ENCODE measurements at places on chromosomes 2 and 18.

- DNase-seq: no peak
Observed at GRCh38 chr2:179443180-179443579, 178.5 kb upstream of the SESTD1 start.

DNA sequence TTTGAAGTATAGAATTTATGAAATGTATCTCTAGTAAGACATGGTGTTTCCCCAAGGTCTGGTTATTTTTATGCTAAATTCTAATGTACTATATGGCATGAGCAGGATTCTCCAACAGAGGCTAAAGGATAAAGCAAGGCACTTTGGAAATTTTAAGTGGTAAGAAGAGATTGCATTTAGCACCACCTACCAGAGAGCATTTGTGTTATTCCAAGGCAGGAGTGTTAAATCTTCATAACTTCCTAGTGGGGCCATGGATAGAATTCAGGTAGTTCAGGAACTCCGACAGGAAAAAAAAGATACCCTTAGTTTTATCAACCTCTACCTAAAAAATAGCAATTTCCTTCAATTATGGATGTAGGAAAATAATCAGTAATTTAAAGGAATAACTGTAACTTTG, 497.4 kb upstream of the CRIM1 start:
- DNase-seq: no peak

DNA sequence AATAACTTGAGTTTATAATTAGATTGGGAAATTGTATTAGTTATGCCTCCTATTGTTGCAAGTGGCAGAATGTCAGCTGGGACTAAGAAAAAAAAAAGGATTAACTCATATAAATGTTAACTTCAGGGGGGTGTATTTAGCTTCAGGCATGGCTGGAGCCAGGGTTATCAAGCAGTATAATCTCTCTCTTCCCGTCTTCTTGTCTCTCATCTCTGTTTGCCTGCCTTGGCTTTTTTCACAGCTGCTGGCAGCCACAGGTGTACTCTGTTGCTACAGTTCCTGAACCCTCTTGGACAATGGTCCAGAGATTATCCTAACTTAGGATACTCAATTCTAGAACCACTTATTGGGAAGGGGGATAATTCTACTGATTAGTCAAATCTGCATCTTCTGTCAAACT, 370.7 kb upstream of the MEX3C start:
- DNase-seq: no peak

GRCh38 chr18:77529492-77530176, 280.0 kb downstream of the GALR1 start:
- no peak for DNase-seq

DNA sequence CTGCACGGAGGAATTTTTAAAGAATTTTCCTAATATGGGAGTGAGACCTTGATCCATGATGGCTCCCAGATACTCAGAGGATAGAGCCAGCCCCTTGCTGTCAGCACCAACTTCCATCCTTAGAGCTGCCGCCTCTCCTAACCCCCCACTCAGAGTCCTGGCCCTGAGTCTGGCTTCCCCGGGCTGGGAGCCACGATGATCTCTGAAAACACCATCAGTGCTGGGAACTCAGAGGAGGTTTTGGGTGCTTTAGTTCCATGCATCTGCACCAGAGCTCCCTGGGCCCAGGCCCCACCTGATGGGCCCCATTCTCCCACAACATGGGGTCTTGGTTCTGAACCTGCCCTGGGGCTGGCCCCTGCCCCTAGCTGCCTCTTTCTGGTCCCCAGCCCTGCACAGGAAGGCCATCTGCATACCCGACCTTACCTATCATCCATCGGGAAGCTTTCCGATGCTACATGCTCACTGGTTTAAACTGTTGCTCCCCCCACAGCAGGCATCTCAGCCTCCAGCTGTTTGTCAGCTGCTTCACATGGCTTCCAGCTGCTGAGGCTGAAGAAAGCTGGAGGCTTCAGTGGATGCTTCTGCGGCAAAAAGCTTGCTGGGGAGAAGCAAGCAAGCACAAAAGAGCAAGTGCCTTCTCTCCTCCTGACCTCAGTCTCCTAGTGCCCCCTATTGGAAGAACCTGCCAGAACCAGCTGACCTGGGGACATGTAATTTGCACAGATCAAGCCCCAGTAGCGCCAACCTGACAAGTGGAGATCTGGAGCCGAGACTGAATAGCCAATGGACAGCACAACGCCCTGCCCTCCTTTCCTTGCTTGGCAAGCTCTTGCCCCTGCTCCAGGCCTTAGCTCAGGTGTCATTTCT, 24.2 kb upstream of the RHOB start:
- no peak for DNase-seq

DNA sequence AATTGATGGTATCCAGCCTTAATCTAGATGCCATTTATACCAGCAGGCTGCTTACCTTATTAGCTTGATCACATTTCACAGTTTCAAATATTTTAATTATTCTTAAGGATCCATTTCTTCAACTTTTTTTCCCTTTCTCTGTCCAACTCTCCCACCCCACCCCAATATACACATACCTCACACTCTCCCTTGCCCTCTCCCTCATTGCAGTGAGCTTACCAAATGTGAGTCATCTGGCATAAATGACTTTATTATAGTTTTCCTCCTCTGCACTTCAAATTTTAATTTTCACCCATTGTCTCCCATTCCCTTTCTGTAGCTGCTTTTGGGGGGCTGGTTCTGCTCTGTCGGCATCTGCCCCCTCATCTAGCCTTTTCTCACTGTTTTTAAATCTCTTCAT, 12.9 kb downstream of the HTR2B start:
- no peak for DNase-seq
